ENCODE measurements at places on chromosomes 7 and 10.

- H3K27me3 ChIP-seq: no peaks in the 10 kb centered on the region
- no peak for DNase-seq
- no peak overlapping the region for H3K27ac ChIP-seq
Measured at GRCh38 chr10:50360077-50360850, 108.9 kb upstream of the ASAH2 start.

DNA sequence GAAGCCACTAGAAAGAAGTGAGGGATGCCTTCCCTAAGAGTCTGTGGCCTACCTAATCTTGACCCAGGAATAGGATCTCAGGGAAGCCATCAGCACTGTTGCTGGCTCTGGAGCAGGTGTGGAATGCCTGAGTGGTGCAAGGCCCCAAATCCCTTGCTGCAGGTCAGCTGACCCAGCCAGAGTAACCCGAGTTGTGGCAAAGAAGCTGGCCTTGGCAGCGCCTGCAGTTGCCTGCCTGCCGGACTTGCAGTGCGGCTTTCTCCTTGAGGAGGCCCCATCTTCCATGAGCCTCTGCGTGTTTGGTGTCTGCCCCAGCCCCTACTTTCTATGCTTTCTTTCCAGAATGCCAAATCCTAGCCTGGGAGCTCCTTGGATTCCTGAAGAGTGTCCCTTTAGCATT lies 5.8 kb downstream of the KIAA1217 start:
- peaks cover 75% of the 10 kb centered on the region for H3K4me1 ChIP-seq
- no peaks in the 10 kb centered on the region for H3K36me3 ChIP-seq
- no peak overlapping the region for H3K4me3 ChIP-seq
- H3K27me3 ChIP-seq: no peaks in the 10 kb centered on the region
- DNase-seq: peak; percentile 76

- H3K27ac ChIP-seq: peak overlapping the region; percentile 11
- H3K36me3 ChIP-seq: no peaks in the 10 kb centered on the region
- H3K4me3 ChIP-seq: no peak overlapping the region
- no peak for DNase-seq
- H3K4me1 ChIP-seq: peaks cover 3% of the 10 kb centered on the region
- no peaks in the 10 kb centered on the region for H3K27me3 ChIP-seq
Measured at GRCh38 chr7:131219312-131220041, 108.2 kb upstream of the MKLN1 start.

DNA sequence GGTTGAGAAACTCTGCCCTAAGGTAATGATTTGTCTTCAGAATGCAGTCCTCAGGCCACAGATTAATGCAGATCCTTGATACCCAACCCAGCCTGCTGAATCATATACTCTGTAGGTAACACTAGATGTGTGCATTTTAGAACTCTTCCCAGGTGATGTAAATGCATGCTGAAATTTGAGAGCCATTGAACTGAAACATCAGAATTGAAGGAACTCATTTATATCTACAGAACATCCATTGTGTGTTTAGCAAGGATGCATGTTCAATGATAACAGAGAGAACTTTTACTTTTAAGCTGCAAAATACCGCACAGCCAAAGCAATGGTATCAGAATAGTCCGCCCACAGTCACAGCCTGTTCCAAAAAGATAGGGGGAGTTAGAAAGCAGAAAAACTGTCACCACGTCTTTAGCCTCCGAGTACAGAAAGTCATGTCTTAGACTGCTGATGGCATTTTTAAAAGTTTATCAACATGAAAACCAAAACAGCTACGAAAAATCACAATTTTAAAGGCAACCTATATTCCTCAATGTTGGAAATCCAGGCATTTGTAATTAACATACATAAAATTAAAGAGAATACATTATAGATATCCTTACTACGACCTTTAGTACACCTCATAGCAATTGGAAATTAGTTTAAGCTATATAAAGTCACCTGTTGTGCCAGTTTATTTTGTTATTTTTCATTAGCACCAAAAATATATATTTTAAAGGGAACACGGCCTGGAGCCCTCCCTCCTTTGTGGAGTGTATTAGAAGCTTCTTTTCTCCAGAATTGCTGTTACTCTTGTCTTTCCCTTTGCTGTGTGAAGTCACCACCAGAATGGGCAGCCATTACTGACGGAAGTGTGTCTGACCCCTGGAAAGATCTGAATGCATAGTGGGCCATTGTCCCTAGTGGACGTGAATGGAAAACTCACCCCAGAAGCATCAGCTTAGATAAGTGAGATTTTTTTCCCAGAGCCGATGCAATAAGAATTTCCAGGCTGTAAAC lies 65.8 kb upstream of the PRKAR2B start:
- H3K4me3 ChIP-seq: no peak overlapping the region
- H3K27me3 ChIP-seq: no peaks in the 10 kb centered on the region
- H3K4me1 ChIP-seq: no peaks in the 10 kb centered on the region
- H3K36me3 ChIP-seq: no peaks in the 10 kb centered on the region
- H3K27ac ChIP-seq: no peak overlapping the region

GRCh38 chr7:30687604-30688003 lies 5.3 kb upstream of the CRHR2 start:
- no peak overlapping the region for H3K27ac ChIP-seq
- H3K27me3 ChIP-seq: no peaks in the 10 kb centered on the region
- DNase-seq: no peak
- no peak overlapping the region for H3K4me3 ChIP-seq
- H3K36me3 ChIP-seq: no peaks in the 10 kb centered on the region

GRCh38 chr10:103812004-103812403 lies 43.4 kb downstream of the SH3PXD2A start:
- no peak for DNase-seq
- H3K27ac ChIP-seq: no peak overlapping the region
- peaks cover 3% of the 10 kb centered on the region for H3K4me1 ChIP-seq
- H3K27me3 ChIP-seq: no peaks in the 10 kb centered on the region
- H3K36me3 ChIP-seq: no peaks in the 10 kb centered on the region
- no peak overlapping the region for H3K4me3 ChIP-seq

DNA sequence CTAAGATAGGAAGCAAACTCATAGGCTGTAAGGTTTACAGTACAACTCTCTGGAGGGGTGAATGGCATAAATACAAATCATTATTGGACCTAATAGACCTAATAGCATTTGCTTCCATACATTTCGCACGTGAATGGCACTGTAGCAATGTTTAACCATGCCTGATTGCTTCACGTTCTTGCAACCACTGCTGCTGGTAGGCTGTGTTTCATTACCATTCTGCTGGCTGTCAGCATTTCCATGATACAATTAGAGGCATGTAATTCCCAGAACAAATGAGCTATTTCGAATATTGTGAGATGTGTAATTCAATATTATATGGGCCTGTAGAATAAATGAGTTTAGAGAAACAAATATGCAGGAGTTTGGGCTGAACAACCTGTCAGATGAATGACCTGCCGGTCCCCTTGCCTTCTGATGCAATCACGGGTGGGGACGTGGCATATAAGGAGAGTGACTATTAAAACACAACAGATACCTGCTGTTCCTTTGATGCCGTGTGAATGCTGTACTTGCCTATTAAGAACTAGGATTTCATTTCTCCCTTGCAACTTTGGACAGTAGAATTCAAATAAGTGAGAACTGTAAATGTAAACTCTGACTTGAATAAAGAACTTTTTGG lies 393.4 kb downstream of the ACTR3B start:
- H3K4me1 ChIP-seq: no peaks in the 10 kb centered on the region
- H3K27ac ChIP-seq: no peak overlapping the region
- DNase-seq: no peak
- no peaks in the 10 kb centered on the region for H3K27me3 ChIP-seq
- H3K4me3 ChIP-seq: no peak overlapping the region

DNA sequence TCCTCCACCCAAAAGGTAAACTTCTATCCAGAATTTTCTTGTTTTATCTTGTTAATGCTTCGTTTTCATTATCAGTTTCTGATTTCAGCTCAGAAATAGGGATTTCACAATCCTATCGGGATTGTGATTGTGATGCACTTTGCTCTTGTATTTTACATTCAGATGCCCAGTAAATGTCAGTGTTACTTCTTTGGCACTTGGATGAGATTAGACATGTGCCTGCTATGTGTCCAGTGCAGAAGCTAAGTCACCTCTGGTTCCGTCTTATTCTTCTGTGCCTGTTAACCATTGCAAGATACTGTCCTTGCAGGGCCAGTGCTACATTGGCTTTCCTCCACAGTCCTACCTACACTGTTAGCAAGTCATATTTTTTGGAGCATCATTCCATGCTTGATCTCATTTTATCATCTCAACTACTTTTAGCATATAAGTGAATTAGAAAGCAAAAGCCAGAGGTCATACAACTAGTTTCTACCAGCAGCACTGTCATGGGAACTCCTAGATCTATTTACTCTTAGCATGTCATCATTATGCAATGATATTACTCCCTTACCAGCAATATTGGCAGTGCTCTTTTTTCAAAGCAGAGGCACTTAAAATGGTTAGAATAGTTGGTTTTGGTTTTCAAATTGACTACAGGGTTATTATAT lies 26.7 kb downstream of the ZNF277 start:
- no peak for DNase-seq
- no peaks in the 10 kb centered on the region for H3K36me3 ChIP-seq
- no peak overlapping the region for H3K27ac ChIP-seq

DNA sequence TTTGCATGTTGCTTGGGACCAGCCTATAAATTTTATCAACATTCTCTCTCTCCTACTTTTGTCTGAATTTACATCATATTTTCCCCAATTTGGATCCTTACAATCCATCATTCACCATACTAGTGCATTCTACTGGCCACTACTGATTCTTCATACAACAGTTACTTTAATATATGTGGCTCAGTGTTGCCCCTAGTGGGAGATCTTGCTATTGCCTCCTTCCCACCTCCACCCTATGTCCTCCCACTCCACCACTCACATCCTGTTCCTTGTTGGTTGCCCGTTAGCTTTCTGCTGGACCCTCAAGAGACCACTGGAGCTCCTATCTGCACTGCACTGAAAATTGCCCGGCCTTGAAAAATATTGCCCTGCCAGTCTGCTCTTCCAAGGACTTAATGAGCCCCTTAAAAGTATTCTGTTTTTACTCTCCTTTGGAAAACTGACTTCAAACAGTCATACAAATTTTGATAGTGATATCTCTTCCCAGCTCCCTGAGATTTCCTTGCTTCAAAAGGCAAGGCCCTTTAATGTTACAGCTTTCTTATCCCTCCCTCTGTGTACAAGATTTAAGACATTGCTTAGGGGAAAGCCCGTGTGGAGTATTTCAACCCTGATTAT lies 243.2 kb upstream of the TMEM229A start:
- no peak overlapping the region for H3K27ac ChIP-seq
- DNase-seq: peak; percentile 15
- no peaks in the 10 kb centered on the region for H3K27me3 ChIP-seq
- H3K4me3 ChIP-seq: no peak overlapping the region
- no peaks in the 10 kb centered on the region for H3K36me3 ChIP-seq

DNA sequence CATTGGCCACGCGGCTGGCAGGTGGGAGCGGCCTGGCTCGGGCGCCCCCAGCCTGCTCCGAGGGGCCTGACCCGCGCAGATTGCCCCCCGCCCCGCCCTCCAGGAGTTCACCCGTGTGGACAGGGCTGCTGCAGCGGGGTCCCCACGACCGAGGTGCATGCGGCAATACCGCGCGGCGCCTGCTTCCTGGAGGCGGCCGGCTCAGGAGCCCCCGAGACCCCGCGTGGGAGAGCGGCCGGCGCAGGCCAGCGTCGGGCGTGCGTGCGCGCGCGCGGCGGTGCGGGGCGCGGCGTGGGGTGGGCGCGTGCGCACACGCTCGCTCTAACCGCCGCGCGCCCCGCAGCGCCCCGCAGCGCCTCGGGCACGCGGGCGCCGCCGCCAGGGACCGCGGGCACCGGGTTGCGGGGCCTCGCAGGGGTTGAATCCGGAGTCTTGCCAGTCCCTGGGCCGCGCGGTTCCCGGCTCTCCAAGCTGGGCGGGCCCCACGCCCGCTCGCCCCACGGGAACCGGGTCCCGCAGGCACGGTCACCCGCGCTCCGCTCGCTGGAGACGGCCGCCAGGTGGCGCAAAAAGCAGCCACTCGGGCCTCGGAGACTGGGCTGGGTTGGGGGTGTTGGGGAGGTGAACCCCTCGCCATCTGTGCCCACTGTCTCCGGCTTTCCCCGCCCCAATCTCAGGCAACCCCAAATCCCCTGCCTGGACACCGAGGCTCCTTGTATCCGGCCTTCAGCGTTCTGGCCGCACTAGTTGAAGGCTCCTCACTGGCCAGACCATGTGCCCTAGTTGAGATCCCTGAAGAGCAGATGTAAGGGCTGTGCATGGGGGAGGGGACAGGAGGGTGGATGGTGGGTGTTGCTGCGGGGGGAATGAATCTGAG lies 1.3 kb upstream of the ACHE start:
- H3K27ac ChIP-seq: no peak overlapping the region
- peak; percentile 36 for DNase-seq
- H3K4me1 ChIP-seq: peaks cover 15% of the 10 kb centered on the region

DNA sequence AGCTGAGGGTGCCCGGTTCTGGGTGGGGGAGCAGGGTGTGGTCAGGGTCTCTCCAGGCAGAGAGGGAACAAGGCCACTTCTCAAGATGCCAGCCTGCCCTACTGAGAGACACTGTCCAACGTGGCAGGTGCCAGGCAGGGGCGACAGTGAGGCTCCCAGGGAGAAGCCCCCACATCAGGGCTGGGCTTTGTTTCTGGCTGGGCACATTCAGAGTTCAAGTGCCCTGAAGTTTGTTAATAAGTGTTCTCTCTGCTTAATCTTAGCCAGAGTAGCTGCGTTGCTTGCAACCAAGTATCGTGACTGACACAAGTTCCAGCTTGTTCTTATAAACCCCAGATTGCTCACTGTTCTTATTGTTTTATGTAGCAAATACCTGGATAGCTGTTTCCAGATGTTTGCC lies 21.8 kb downstream of the FOXL3 start:
- H3K36me3 ChIP-seq: no peaks in the 10 kb centered on the region
- H3K4me3 ChIP-seq: no peak overlapping the region
- peaks cover 7% of the 10 kb centered on the region for H3K4me1 ChIP-seq

- H3K27ac ChIP-seq: peak overlapping the region; percentile 83
- peaks cover 29% of the 10 kb centered on the region for H3K4me1 ChIP-seq
- DNase-seq: no peak
- no peaks in the 10 kb centered on the region for H3K27me3 ChIP-seq
- no peaks in the 10 kb centered on the region for H3K36me3 ChIP-seq
- H3K4me3 ChIP-seq: no peak overlapping the region
Measured at GRCh38 chr10:79336739-79337138, 10.5 kb upstream of the PPIF start.

- DNase-seq: no peak
- no peaks in the 10 kb centered on the region for H3K36me3 ChIP-seq
- H3K27me3 ChIP-seq: no peaks in the 10 kb centered on the region
- H3K4me1 ChIP-seq: no peaks in the 10 kb centered on the region
- no peak overlapping the region for H3K4me3 ChIP-seq
Measured at GRCh38 chr10:18504161-18504560, 147.2 kb downstream of the NSUN6 start.

DNA sequence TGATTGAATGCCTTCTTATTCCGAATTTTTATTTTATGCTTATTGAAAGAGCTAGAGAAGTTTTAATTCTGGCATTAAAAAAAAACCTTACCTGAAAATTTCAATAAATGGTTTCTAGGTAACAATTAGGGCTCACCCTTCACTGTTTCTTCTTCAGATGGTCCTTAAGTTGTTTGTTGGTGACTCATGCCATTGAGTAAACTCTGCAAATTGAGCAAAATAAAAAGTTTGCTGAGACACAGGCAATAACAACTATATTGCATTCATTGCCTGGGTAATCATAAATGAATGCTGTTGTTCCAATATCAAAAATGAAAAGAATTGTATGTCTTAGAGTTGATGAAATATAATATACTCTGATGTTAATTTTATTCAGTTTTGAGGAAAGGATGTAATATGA lies 300.3 kb downstream of the CDK14 start:
- DNase-seq: no peak
- no peaks in the 10 kb centered on the region for H3K27me3 ChIP-seq
- H3K4me3 ChIP-seq: no peak overlapping the region
- no peaks in the 10 kb centered on the region for H3K36me3 ChIP-seq

- H3K27ac ChIP-seq: no peak overlapping the region
- no peaks in the 10 kb centered on the region for H3K27me3 ChIP-seq
- H3K36me3 ChIP-seq: peaks cover 4% of the 10 kb centered on the region
- peaks cover 22% of the 10 kb centered on the region for H3K4me1 ChIP-seq
- no peak for DNase-seq
Measured at GRCh38 chr7:149716007-149716931, 57.1 kb downstream of the ZNF467 start.
